ENCODE measurements at places on chromosomes 6 and 20.

GRCh38 chr20:44070139-44070900 is 116.7 kb downstream of the JPH2 start:
- DNase-seq, result no peak

DNA sequence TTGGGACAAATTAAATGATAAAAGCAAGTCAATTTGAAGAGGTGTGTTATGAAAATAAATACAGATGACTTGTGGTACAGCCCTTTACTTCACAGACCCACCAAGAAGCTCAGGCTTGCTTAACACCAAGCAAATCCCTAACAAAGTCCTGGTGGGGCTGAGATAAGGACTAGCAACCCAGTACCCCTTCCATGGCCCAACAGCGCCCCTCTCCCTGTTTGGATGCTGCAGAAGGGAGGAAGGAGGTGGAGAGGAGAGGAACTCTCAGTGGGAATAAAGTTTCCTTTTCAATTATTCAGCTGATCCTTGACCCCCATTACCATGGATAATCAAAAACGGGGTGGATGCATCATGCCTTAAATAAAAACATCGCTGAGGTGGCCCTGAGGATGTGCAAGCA is 4.5 kb upstream of the ZNF831 start:
- no peak for DNase-seq

- no peak for DNase-seq
These were observed 284.1 kb upstream of the PLN start for GRCh38 chr6:118263921-118264486.

GRCh38 chr6:98871057-98871456 is 36.7 kb downstream of the POU3F2 start:
- DNase-seq, result no peak

DNA sequence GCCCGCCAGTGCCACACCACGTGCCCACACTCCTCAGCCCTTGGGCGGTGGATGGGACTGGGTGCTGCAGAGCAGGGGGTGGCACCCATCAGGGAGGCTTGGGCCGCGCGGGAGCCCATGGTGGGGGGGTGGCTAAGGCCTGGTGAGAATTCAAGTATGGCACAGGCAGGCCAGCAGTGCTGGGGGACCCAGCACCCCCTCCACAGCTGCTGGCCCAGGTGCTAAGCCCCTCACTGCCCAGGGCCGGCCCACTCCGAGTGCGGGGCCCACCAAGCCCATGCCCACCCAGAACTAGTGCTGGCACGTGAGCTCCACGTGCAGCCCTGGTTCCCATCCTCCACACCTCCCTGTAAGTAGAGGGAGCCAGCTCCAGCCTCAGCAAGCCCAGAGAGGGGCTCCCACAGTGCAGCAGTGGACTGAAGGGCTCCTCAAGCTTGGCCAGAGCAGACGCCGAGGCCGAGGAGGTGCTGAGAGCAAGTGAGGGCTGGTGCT is 1091.1 kb upstream of the GJE1 start:
- no peak for DNase-seq

- no peak for DNase-seq
These were observed 2.8 kb downstream of the NEDD9 start for GRCh38 chr6:11229655-11230046.

DNA sequence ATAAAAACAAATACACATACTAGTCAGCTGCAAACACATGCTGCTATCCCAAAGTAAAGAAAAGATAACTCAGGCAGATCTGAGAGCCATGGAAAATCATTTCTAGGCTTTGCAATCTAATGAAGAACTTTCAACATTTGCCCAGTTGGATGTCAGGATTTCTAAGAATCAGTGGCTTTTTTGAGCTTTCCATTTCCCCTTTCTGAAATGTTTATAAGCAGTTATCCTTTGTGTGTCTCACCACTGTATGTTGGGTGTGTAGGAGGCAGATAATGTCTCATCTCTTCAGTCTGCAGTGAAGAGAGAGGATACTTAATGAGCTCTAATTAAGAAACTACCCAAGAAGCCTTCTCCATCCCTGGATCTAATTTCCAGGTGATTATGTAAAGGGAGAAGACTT is 43.6 kb downstream of the RGS17 start:
- no peak for DNase-seq

- no peak for DNase-seq
These were observed at the start of gene TCP11 for GRCh38 chr6:35141007-35141655. Gene TCP11 (minus strand): TSS chr6:35141339. CDS start chr6:35140870, 469 bp downstream.

- peak; percentile 27 for DNase-seq
These were observed 97.8 kb downstream of the ANKS1A start for GRCh38 chr6:34986845-34987246.

- DNase-seq, result no peak
These were observed 38.1 kb downstream of the BICRAL start for GRCh38 chr6:42819803-42820511.

DNA sequence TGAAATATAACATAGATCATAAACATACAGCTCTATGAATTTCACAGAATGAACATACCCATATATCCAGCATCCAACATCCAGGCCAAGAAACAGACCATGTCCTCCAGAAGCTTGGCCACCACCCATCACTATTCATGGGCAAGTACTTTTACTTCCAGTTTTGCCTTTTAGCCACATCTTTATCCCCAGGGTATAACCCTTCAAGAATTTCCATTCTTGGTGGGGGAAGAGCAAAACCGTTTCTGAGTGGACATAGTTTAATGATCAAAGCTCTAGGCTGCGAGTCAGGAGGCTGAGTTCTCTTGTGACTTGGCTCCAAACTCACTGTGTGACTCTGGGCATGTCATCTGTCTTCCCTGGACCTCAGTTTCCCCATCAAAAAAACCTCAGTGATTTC is 78.3 kb downstream of the STK35 start:
- DNase-seq, result no peak

DNA sequence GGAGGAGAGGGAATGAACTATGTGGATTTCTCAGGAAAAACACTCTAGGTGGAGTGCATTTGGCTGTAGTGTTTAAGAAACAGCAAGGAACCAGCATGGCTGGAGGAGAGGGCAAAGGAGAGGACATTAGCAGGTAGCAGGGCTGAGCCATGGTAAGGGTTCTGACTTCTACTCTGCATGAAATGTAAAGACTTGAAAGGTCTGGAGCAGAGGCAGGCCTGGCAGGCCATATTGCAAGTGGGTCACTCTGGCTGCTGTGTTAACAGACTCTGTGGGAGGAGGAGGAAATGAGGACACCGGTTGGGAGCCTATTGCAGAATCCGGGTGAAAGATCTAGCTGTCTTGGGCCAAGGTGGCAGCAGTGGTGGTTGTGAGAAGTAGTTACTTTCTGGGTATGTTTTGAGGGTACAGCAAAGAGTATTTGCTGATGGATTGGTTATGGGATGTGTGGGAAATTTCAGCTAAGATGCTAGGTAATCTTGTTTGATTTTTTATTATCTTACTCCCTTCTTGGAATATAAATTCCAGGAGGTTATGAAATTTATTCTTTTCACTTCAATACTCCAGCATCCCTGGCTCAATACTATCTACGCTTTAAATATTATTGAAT is 115.9 kb upstream of the BCLAF1 start:
- DNase-seq, result no peak

GRCh38 chr20:40279390-40279789 is 409.6 kb downstream of the MAFB start:
- no peak for DNase-seq

GRCh38 chr20:6976106-6976900 is 208.8 kb downstream of the BMP2 start:
- DNase-seq, result no peak

- DNase-seq, result no peak
These were observed 123.2 kb downstream of the RIN2 start for GRCh38 chr20:19881080-19881840.

- DNase-seq, result no peak
These were observed 46.0 kb upstream of the IL17A start for GRCh38 chr6:52139985-52140680.

DNA sequence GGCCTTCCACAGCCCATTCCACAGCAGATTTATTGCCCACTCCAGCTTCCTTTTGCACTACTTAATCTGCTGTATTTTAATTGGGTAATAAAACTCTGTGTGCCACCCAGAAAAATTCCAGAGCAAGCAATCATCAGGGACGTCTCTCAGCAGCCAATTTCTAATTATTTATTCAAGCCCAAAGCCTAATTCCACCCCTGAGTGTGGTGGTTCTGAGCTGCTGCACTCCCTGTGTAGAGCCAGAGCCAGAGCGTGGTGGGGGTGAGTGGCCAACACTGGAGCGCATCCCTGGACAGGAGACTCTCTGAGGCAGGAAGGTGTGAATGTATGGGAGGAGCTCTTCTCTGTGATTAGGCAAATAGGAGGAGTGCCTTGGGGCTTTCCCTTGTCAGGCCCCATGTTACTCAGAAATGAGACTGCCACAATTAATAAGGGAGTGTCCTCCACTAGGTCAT is 66.1 kb downstream of the CD24 start:
- no peak for DNase-seq

DNA sequence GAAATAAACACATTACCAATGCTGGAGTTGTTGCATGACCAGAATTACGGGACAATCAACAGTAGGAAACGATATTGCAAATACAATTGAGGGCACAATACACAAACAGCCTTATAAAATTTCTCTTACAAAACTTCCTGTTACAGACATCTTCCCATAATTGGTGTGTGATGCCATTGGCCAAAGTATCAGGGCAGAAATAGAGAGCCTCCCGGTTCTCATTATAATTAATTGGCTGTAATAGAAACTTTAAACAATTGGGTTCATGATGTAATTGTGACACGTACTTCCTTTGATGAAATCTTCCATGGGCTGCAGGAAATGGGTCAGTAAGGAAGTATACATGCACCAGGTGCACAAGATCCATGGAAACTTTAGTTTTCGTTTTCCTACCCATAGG is 40.3 kb upstream of the RALGAPA2 start:
- no peak for DNase-seq

DNA sequence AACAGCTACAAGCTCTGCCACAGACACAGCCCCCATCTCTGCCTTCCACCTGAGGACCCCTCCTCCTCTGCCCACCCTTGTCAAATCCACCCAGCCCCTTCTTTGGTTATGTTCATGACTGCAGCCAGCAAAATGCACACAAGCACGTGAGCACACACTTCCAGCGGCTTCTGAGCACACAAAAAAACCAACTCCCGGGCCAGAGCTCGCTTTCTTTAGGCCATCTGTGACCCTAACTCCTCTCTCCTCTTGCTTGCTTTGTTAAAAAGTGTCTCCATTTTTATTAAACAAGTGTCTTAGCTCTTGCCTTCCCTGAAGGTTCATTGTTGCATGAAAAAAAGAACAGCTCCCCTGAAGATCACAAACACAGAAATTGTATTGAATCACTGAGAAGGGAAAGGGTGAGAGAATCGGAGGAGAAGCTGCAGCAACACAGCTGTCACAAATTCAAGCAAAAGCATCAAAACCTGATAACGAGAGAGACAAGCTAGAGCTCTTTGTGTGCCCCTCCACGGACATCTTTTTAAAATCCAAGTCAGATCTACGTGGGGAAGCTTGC is 142.1 kb downstream of the CD83 start:
- no peak for DNase-seq

- no peak for DNase-seq
These were observed 464.2 kb downstream of the COL12A1 start for GRCh38 chr6:74741646-74742045.

DNA sequence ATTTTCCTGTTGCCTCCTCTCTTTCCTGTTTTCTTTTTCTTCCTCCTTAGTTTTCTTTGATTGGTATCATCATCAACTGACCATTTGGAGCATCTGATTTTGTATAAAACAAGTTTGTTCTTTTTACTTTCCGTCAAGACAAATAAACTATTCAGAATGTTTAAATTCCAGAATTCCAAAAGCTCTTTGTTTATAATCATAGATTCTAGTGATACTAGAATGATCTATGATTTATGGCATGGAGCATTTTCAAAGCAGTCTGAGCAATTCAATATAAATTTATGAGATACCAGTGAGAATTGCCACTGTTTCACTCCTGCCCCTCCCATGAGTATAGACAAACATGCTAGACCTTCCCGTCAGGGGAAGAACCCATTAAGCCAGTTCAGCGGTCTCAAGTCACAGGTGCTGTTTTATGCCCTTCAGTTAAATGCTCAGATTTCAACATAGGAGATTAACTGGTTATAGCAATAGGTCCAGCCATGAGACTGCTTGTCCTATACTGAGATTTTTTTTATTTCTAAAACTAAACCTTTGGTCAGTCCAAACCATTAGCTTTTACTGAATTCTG is 60.7 kb downstream of the GRIK2 start:
- no peak for DNase-seq

GRCh38 chr6:28010526-28010925 is 53.5 kb downstream of the OR2B6 start:
- DNase-seq, result no peak

DNA sequence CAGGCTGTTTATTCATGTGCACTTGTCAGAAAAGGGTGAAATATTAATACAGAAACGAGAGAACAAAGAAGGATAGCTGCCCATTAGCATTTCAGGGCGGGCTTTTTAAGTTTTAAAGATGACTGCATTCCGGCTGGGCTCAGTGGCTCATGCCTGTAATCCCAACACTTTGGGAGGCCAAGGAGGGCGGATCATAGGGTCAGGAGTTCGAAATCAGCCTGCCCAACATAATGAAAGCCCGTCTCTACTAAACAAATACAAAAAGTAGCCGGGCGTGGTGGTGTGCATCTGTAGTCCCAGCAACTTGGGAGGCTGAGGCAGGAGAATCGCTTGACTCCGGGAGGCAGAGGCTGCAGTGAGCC is 130.5 kb downstream of the HFE start:
- DNase-seq, result no peak

GRCh38 chr20:6767536-6768227 is at the start of gene BMP2:
Gene BMP2 (plus strand): TSS chr20:6767686. CDS start chr20:6770127, 2,441 bp downstream.
- DNase-seq, result no peak

- DNase-seq, result no peak
These were observed 227.5 kb downstream of the OTOR start for GRCh38 chr20:16975682-16976081.

DNA sequence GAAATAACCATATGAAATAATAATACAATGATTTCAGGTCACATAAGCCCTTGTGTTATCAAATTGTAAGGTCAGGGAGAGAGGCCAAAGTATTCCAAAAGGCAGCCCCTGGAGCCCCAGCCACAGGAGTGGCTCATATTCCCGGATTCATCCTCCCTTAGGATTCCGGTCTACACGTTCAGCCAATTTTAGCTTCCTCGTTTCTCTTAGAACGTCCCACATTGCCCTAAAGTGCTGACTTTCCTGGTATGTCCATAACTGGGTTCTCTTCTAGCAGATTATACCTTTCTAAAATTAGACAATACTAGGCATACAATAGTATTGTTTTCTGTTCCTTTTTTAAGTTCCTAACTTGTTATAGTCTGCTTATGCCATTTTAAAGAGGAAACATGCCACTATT is 192.7 kb upstream of the NOX3 start:
- no peak for DNase-seq

DNA sequence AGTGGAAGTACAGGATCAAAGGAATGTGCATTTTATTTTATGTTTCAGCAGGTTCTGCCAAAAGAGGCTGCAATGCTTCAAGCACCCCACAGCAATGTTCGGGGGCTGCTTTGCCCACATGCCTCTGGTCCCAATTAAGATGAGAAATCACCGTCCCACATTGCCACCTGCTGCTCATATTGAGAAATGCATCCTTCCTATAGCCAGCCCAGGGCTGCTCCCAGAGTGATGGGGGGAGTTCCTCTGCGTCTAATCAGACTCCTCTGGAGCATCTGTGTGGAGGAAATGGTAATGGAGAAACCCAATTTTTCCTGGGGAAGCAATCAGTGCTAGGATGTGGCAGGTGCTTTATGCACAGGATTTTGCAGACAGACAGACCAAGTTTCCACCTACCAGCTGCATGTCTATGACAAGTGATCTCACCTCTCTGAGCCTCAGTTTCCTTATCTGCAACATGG is 33.7 kb downstream of the PTGIS start:
- DNase-seq, result peak; percentile 30

Measured in stimulated activated CD8-positive, alpha-beta memory T cell treated with anti-CD3 and anti-CD28 coated beads, Interleukin-7, amount 100 ng/mL, for 24 hours (primary cell).